Fibroblast of lung (primary cell): ENCODE measurements at places on chromosomes 12 and 14. TPM values are rescaled to one million over a fixed set of nuclear protein-coding genes. Genes with fewer than 3 reads are reported as not detected.

RPS6KL1 gene
- 0.26 and 1.2 TPM in 2 replicates for total RNA-seq

DNA sequence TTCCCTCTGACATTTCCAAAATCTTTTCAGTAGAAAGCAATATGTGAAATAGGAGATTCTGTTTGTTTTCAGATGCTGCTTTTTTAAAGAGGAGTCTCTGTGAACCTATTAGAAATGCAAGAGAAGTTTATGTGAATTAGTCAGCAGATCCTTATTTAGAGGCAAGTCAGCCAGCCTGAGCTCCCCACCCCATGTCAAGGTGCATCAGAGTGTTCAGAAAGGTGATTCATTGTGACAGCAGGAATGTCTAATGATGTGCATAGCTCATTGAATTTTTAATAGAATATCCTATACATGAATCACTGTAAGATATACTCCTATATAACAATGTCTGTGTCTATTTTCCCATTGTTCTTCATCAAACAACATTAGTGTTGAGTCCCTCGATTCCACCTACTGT is 1222.4 kb upstream of the USP15 start:
- no peak for DNase-seq

DNA sequence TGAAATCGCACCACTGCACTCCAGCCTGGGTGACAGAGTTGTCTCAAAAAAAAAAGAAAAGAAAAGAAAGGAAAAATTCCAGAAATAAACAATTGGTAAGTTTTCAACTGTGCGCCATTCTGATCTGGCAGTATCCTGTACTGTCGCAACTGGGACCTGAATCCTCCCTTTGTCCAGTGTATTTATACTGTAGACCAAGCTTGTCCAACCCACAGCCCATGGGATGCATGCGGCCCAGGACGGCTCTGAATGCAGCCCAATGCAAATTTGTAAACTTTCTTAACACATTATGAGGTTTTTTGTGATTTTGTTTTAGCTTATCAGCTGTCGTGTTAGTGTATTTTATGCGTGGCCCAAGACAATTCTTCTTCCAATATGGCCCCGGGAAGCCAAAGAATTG is 84.7 kb downstream of the TMCC3 start:
- no peak for DNase-seq

GRCh38 chr14:51157012-51157411 is 62.1 kb upstream of the TRIM9 start:
- no peak for DNase-seq
